ENCODE measurements at places on chromosomes 3 and 15.

DNA sequence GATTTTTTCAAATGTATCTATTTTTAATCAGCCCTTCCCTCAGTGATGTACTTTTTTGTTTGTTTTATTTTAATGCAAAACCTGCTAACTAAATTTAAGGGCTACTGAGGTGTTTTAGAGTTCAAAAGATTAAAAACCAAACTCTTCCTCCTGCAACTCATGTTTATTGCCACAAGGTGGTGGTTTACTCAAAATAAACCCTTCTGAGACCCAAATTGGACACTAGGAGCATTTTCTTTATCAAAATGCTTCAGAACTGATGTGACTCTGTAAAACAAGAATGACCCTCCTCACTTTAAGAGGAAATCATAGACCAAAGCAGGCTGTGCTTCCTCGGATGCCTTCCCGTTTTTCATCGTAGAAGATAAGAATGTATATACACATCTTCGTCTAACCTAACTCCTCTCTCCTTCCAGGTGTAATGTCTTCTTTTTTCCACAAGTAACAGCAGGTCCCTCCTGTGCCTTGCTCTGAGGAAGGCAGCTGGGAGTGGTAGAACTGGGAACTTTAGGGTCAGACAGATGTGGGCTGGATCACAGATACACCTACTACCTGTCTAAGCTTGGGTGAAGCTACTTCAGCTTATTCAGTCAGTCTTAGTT, 2.9 kb upstream of the NME9 start:
- DNase-seq, result peak; percentile 28
- no peaks in the 10 kb centered on the region for H3K4me1 ChIP-seq
- H3K27me3 ChIP-seq, result no peaks in the 10 kb centered on the region
- H3K27ac ChIP-seq, result no peak overlapping the region
- no peak overlapping the region for H3K4me3 ChIP-seq
- no peaks in the 10 kb centered on the region for H3K36me3 ChIP-seq

- peaks cover 49% of the 10 kb centered on the region for H3K4me1 ChIP-seq
- H3K27me3 ChIP-seq, result no peaks in the 10 kb centered on the region
- DNase-seq, result no peak
- H3K4me3 ChIP-seq, result peak overlapping the region; percentile 52
Measured at GRCh38 chr15:92906563-92907081, 6.5 kb downstream of the CHD2 start.

GRCh38 chr3:19934098-19934566, at the start of gene EFHB:
Gene EFHB, minus strand, starts transcription at chr3:19934217. Its CDS starts 199 bp downstream, at chr3:19934018.
- H3K4me3 ChIP-seq, result no peak within 1 kb of the TSS
- no peaks in the 10 kb centered on the region for H3K27me3 ChIP-seq
- no peaks in the 10 kb centered on the region for H3K4me1 ChIP-seq
- DNase-seq, result peak; percentile 66

GRCh38 chr3:23950293-23950692, 5.2 kb downstream of the NR1D2 start:
- peak overlapping the region; percentile 85 for H3K27ac ChIP-seq
- H3K36me3 ChIP-seq, result peaks cover 2% of the 10 kb centered on the region
- H3K4me1 ChIP-seq, result peaks cover 38% of the 10 kb centered on the region
- no peak for DNase-seq
- H3K4me3 ChIP-seq, result no peak overlapping the region

GRCh38 chr3:188993181-188993580, 178.6 kb upstream of the TPRG1 start:
- H3K36me3 ChIP-seq, result no peaks in the 10 kb centered on the region
- DNase-seq, result no peak
- no peak overlapping the region for H3K4me3 ChIP-seq
- no peaks in the 10 kb centered on the region for H3K4me1 ChIP-seq
- H3K27ac ChIP-seq, result no peak overlapping the region
- H3K27me3 ChIP-seq, result no peaks in the 10 kb centered on the region

GRCh38 chr3:45455040-45455439, 66.7 kb downstream of the LARS2 start:
- H3K4me3 ChIP-seq, result no peak overlapping the region
- no peaks in the 10 kb centered on the region for H3K27me3 ChIP-seq
- peaks cover 7% of the 10 kb centered on the region for H3K36me3 ChIP-seq
- H3K27ac ChIP-seq, result no peak overlapping the region
- no peak for DNase-seq
- no peaks in the 10 kb centered on the region for H3K4me1 ChIP-seq

DNA sequence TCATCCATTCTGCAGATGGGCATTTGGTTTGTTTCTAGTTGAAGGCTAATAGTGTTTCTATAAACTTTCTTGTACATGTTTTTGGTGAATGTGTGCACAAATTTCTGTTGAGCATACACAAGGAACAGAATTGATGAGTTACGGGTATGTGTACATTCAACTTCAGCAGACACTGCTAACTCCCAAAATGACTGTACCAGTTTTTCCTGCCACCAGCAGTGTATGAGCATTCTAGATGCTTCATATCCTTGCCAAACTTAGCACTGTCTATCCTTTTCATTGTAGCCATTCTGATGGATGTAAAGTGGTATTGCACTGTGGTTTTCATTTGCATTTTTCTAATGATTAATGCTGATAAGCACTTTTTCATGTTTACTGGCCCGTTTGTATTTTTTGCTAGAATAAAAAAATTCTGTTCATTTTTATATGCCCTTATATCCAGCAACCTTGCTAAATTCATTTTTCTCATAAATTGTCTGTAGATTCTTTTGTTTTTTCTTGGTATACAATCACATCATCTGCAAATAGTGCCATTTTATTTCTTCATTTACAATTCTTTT, 110.2 kb downstream of the ATP1B3 start:
- no peak overlapping the region for H3K4me3 ChIP-seq
- H3K27ac ChIP-seq, result no peak overlapping the region
- peaks cover 3% of the 10 kb centered on the region for H3K36me3 ChIP-seq
- H3K4me1 ChIP-seq, result no peaks in the 10 kb centered on the region
- no peaks in the 10 kb centered on the region for H3K27me3 ChIP-seq
- DNase-seq, result no peak

GRCh38 chr3:40920041-40920440, 279.3 kb upstream of the CTNNB1 start:
- H3K27me3 ChIP-seq, result no peaks in the 10 kb centered on the region
- H3K4me3 ChIP-seq, result no peak overlapping the region

DNA sequence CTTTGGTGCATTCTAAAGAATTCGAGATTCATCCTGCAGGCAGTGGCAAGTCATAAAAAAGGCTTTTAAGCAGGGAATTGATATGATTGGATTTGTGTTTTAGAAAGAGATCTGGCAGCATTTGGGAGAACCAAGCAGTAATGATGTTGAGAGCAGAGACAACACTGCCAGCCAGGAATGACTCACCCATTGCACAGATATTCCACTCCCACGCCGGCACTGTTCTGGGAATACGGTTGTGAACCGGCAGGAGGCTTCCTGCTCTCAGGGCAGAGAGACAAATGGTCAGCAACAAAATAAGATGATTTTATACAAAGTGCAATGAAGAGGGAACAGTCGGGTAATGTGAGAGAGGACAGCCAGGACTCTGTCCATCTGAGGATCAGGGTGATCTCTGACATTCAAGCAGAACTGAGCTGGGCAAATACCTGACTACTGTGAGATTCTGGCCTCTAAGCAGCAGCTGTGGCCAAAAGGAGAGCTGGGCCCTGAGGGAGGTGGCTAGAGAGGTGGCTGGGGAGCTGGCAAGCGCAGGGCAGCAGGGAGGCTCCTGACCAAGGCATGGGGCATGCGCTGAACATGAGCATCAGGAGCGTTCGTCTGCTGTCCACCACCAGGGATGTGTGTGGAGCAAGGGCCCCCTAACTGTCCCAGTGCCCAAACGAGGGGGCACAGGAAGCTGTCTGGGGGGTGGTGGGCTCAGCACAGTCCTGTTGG, 56.1 kb upstream of the PLXNA1 start:
- H3K36me3 ChIP-seq, result no peaks in the 10 kb centered on the region
- H3K4me1 ChIP-seq, result no peaks in the 10 kb centered on the region
- no peak overlapping the region for H3K4me3 ChIP-seq
- H3K27ac ChIP-seq, result no peak overlapping the region

GRCh38 chr3:82143661-82144412, 382.4 kb upstream of the GBE1 start:
- H3K4me1 ChIP-seq, result peaks cover 12% of the 10 kb centered on the region
- no peaks in the 10 kb centered on the region for H3K27me3 ChIP-seq
- no peaks in the 10 kb centered on the region for H3K36me3 ChIP-seq
- DNase-seq, result no peak
- no peak overlapping the region for H3K27ac ChIP-seq

DNA sequence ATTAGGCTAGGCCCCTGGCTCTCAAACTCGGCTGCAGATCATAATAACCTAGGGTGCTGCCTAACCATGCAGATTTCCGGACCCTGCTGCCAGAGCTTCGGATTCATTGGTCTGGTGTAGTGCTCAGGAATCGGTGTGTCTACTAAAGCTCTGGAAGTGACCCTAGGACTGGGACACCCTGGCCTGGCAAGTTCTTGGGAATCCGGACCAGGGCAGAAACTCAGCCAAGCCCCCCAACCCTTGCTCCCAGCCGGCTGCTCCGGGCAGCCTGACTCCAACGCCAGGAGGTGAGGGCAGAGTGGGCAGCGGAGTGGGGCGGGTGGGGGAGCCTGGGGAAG, 23.0 kb downstream of the IGDCC3 start:
- H3K27me3 ChIP-seq, result peaks cover 2% of the 10 kb centered on the region
- no peak for DNase-seq
- peak overlapping the region; percentile 17 for H3K27ac ChIP-seq

DNA sequence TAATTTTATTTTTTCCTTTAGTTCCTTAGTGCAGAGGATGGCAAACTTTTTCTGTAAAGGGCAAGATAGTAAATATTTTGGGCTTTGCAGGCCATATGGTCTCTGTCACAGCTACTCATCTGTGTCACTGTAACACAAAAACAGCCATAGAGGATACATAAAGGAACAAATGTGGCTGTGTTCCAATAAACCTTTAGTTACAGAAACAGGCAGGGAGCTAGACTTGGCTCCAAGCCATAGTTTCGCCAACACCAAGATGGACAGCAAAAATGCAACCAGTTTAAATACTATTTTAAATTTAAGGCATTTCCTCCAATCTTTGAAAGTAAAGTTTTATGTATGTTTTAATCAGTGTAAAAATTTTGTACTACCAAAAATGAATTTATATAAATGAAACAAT, 753.4 kb downstream of the FHIT start:
- no peak overlapping the region for H3K4me3 ChIP-seq
- H3K4me1 ChIP-seq, result no peaks in the 10 kb centered on the region
- DNase-seq, result no peak
- no peak overlapping the region for H3K27ac ChIP-seq
- H3K36me3 ChIP-seq, result no peaks in the 10 kb centered on the region

GRCh38 chr15:72368325-72368724, 7.5 kb downstream of the HEXA start:
- no peaks in the 10 kb centered on the region for H3K4me1 ChIP-seq
- H3K27me3 ChIP-seq, result no peaks in the 10 kb centered on the region
- no peak overlapping the region for H3K27ac ChIP-seq
- DNase-seq, result no peak

DNA sequence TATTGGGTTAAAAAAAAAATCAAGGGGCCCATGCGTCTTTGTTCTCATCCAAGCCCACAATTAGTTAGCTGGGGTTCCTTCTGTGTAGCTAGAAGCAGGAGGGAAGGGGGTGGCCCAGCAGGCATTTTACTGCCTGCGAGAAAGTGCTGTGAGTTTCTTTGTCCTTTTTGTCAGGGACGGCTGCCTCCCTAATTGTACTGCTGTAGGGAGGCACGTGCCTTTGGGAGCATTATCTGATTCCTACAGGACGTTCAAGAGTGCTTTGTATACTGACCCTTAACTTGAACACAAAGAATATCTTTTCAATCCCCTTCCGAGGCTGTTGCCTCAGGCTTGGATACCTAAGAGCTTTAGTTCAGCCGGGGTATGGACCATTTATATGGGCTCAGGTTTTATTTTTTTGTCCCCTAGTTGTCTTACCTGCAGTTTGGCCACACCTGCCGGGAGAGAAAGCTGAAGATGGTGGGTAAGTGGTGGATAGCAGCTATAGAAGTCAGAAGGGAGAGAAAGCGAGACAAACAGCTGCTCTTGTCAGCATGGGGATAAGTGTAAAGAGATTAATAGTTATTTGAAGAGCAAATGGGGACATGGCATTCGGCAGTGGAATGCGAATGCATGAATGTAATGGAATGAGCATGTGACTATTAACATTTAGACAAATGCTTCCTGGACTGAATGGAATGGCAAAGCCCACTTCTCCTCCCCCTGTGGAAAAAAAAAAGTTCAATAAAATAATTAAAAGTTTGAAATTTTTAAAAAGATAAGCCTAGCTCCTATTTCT, 175.2 kb downstream of the TP63 start:
- H3K4me1 ChIP-seq, result peaks cover 6% of the 10 kb centered on the region
- no peak overlapping the region for H3K4me3 ChIP-seq
- no peaks in the 10 kb centered on the region for H3K36me3 ChIP-seq
- DNase-seq, result peak; percentile 61

DNA sequence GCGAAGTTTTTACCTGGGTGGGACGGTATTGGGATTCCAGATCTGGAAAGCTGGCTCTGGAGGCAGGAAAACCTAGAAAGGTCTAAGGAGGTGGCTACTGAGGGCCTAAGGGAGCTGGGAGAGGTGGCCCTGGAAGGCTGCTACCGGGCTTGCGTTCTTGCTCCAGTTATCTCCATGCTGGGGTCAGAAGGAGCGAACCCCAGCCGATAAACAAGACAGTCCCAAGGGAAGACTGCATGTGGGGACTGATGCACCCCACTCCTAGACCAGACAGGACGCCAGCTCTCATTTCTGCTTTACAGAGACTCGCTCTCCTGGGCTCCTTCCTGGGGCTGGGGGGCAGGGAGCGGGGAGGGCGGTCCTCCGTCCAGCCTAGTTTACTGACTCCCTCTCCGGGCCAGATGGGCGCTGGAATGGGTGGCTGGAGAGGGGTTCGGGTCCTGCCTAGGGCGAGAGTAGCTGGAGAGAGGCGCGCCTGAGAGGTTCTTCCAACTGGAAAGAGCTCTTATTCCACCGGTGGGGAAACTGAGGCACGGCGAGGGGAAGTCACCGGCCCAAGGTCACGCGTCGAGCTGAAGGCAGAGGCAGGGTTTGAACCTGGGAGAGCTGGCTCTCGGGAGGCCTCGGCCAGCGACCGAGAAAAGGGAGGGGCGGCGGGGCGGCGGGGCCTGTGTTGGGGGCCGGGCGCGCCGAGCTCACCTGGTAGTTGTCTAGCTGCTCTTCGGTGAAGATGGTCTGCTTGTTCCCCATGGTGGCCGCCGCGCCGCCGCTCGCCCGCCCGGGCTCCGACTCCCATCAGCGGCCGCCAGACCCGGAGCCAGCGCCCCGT, 565 bp downstream of the CIB2 start:
- peak overlapping the region; percentile 53 for H3K4me3 ChIP-seq
- no peak for DNase-seq
- no peaks in the 10 kb centered on the region for H3K4me1 ChIP-seq
- H3K36me3 ChIP-seq, result no peaks in the 10 kb centered on the region
- peak overlapping the region; percentile 32 for H3K27ac ChIP-seq
- H3K27me3 ChIP-seq, result no peaks in the 10 kb centered on the region

DNA sequence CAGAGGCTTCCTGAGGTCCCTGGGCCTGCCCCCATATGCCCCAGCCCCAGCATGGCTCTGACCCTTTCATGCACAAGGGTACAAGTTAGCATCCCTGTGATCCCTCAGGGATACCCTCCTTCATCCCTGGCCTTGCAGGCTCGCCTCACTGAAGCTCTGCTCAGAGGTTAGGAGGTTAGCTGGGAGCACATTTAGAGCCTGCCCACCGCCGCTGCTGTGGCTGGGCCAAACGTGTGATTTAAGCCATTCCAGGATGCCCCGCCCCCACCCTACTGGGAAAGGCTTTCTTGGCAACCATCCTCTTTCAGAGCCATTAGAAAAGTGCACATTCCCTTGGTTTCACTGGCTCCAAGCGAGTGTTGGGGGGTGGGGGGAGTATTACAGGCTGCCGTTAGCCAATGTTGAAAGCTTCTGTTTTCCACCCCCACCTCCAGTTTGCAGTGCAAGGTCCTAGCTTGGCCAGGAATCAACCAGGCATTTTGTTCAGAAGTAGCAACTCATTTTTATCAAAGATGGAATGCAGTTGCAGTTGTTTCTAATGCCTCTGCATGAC, 6.3 kb upstream of the HES1 start:
- no peaks in the 10 kb centered on the region for H3K36me3 ChIP-seq
- no peaks in the 10 kb centered on the region for H3K27me3 ChIP-seq
- no peak overlapping the region for H3K27ac ChIP-seq
- peaks cover 27% of the 10 kb centered on the region for H3K4me1 ChIP-seq
- DNase-seq, result peak; percentile 93

Data from cardiac muscle cell (in vitro differentiated cells and primary cell).